ENCODE measurements at places on chromosomes 13 and 19.

GRCh38 chr13:92255526-92255925 is 857.1 kb downstream of the GPC5 start:
- no peak for DNase-seq

DNA sequence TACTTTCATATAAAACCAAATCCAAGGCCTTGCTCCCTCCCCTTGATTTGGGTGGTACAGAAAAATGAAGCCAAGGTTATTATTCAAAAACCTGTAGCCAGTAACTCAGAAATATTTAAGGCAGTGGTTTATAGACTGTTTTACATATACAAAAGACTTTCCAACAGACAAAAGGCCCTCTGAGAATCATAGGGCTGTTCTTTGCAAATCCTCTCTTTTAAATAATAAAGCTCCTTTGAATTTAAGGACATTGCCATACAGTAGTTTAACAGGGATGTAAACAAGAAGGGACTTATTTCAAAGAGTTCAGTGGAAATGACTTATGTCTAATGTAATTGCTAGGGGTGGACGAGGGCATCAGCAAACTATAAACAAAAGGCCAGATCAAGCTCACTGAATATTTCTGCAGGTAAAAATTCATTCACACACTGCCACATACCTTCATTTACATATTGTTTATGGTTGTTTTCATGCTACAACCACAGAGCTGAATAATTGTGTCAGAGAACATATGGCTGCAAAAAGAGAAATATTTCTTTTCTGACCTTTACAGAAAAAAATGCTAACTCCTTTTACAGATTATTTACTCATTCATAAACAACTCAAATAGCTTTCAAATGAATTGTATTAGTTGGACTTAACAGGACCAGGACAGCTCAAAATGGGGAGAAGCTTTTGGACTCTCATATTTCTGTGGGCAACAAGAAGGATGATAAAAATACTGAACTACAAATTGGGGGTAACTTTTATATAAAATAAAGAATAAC is 665.6 kb downstream of the SLITRK1 start:
- DNase-seq, result no peak

GRCh38 chr19:28414748-28415147 is 798.2 kb downstream of the UQCRFS1 start:
- no peak for DNase-seq

DNA sequence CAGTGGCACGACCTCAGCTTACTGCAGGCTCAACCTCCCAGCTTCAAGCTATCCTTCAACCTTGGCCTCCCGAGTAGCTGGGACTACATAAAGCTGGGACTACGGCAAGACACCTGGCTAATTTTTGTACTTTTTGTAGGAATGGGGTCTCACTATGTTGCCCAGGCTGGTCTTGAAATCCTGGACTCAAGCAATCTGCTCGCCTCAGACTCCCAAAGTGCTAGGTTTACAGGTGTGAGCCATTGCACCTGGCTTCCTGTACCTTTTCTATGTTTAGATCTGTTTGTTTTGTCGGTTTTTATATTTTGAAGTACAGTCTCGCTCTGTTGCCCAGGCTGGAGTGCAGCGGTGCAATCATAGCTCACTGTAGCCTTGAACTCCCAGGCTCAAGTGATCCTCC is 17.5 kb upstream of the TICAM1 start:
- no peak for DNase-seq

GRCh38 chr13:71797517-71797916 is 69.5 kb downstream of the DACH1 start:
- no peak for DNase-seq

DNA sequence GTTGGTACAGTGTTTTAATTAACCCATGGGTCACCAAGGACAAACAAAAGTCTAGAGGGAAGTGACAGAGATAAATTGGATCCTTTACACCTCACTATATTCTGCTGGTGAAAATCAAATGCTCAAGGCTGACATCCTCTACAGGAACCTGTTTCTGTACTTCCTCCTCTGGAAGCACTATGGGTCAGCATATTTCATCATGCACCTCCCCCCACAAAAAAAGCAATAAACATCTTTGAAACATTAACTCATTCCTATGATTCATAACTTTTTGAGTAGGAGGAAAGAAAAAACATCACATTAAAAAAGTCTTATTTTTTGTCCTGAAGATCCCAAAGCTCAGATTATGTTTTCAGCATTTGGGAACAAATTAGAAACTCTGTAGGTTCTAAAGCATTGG is 588.3 kb upstream of the SGCG start:
- peak; percentile 8 for DNase-seq

DNA sequence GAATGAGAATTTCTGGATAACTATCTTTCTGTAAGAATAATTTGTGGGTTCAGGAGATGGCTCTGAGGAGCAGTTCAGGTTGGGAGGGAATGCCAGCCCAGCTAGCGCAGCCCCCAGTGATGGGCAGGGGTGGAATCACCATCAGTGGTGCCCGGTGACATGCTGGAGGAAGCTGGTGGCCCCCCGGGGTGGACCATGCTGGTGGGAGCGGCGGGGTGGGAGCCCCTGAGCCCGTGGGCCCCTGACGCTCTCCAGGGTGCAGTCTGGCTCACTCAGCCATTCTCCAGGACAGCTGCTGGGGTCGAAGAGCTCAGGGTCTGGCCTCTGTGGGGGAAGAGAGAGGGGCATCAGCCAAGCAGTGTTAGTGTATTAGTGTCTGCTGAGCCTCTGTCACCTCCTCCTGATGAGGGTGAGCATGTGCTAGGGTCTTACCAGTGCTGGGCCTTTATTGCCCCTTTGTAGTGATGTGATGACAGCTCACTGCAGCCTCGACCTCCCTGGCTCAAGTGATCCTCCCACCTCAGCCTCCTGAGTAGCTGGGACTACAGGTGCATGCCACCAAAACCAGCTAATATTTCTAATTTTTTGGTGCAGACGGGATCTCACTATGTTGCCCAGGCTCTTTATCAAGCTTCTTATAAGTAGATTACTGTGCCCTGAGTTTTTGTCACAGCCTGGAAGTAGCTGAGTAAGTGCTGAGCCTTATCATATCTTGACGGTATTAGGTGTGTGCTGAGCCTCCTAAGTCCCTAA is 10.4 kb downstream of the HIPK4 start:
- no peak for DNase-seq

DNA sequence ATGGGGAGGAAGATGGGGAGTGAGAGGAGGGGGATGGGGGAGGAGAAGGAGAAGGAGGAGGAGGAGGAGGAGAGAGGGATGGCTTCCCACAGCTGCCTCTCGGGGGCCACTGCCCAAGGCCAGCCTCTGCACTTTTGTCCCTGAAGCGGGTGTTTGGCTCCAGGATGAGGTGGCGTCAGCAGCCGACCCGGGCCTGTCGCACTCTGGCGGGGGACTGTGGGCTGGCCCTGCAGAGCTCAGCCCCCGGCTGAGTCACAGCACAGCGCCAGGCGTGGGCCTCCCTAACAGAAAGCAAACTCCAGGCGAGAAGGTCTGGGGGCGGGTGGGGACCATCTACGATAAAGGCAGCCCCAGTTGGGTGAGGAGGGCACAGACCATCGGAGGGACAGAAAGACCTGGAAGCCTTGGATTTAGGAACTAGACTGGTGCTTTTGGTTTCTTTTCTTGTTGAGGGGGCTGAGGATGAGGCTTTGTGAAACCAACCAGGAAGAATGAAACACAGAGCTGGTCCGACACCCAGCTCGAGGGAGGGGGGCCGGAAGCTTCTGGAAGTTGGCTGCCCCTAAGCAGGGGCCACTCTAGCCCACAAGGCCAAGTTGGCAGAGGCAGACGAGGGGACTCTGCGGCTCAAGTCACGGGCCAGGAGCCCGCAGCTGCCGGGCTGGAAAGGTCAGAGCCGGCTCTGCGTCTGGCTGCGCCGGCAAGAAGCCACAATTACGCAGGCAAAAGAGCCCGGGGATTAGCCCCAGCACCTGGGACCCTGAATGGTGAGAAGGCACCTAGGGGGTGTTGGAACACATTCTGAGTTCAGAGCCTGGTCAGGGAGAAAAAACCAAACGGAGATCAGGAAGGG is 18.2 kb downstream of the LSM4 start:
- no peak for DNase-seq

DNA sequence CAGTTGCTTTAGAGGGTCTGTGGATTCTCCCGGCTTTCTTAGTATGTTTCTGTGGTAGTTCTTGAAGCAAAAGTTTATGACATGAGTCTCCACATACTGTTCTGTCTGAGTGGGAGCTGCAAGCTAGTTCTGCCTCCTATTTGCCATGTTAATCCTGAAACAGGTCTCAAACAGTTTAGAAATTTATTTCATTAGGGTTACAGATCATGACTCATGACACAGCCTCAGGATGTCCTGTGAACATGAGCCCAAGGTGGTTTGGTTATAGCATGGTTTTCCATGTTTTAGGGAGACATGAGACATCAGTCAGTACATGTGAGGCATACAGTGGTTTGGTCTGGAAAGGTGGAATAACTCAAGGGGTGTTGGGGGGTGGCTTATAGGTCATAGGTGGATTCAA is 77.5 kb downstream of the FNDC3A start:
- DNase-seq, result no peak

DNA sequence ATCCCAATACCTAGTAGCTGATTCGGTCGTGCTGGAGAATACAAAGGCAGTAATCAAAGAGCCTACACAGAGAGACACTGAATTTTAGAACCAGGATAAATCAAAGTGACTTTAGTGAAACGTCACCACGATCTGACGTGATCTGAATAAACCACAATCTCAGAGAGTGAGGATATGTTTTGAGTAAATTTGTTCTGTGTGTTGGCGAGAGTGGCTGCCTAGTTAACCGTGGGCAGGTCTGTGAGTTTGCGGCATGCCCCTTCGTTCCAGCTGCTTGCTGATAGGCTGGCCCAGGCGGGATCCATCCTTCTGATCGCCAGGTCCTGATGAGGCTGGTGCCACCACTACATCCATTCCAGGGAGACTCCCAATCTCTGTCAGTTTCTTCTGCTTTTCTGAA is 40.4 kb downstream of the LRCH1 start:
- no peak for DNase-seq

- no peak for DNase-seq
These were observed 1023.5 kb downstream of the PCDH17 start for GRCh38 chr13:58655086-58655485.

- DNase-seq, result no peak
These were observed 126.7 kb upstream of the ZNF536 start for GRCh38 chr19:30245401-30246039.

DNA sequence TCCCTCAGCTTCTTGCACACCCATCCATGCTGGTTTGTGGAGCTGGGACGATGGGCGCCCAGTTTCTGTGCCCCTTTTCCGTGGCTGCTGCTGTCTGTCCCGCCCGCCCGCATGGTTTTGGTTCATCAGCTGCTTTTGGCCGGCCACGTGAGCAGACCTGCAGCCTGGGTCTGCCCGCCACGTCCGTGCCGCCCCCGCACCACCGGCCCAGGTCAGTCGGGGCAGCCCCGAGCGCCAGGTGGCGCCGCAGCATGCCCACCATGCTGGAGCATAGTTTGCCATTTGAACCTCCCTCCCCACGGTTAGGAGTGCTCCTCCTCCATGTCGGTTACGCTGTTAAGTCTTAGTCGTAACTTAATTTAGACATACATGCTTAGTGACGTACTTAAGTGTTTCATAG is 15.3 kb upstream of the RPS15 start:
- no peak for DNase-seq

- DNase-seq, result no peak
These were observed 194.5 kb downstream of the DACH1 start for GRCh38 chr13:71672512-71672911.

- no peak for DNase-seq
These were observed 564 bp downstream of the NLRP12 start for GRCh38 chr19:53823380-53824120.

DNA sequence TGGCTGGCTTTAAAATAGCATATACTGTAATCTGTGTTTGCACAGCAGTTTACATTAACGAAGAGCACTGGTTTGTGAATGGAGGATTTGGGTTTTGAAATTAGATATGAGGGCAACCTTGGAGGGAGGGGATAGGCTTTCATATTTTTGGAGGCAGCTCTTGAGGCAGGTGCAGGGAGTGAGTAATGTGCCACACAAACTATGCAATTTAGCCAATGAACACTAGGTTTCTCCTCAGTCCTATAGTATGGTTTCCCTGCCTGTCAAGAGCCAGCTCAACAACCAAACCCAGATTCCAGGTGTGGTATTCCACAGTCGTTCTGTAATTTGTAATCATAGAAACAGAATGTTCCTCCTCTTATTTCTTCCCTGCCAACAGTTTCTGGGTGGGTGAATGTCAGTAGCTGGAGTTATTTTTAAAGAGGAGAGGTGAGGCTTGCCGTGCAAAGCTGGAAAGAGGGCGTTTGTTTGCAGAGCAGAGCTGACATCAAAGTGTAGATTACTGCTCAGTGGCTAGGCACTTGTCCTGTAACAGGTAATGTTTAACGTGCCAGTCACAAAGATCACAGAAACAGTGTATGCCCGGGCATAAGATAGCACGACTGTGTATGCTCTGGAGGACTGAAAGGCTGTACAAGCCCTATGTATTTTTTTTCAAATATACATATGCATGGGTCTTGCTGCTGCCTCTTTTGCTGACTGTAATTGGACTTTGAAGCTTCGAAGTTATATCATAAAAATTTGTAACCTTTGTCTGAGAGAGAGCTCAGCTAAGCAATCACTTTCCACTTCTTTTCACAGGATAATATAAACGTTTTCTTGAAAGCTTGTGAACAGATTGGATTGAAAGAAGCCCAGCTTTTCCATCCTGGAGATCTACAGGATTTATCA is 124.2 kb downstream of the LMO7 start:
- DNase-seq, result peak; percentile 68

- DNase-seq, result no peak
These were observed 48.3 kb upstream of the USP29 start for GRCh38 chr19:57071444-57071843.

Measured in RWPE1 (cell line).